Activated naive CD4-positive, alpha-beta T cell treated with anti-CD3 and anti-CD28 coated beads for 36 hours (primary cell): ENCODE measurements at places on chromosomes 1 and 21.

DNA sequence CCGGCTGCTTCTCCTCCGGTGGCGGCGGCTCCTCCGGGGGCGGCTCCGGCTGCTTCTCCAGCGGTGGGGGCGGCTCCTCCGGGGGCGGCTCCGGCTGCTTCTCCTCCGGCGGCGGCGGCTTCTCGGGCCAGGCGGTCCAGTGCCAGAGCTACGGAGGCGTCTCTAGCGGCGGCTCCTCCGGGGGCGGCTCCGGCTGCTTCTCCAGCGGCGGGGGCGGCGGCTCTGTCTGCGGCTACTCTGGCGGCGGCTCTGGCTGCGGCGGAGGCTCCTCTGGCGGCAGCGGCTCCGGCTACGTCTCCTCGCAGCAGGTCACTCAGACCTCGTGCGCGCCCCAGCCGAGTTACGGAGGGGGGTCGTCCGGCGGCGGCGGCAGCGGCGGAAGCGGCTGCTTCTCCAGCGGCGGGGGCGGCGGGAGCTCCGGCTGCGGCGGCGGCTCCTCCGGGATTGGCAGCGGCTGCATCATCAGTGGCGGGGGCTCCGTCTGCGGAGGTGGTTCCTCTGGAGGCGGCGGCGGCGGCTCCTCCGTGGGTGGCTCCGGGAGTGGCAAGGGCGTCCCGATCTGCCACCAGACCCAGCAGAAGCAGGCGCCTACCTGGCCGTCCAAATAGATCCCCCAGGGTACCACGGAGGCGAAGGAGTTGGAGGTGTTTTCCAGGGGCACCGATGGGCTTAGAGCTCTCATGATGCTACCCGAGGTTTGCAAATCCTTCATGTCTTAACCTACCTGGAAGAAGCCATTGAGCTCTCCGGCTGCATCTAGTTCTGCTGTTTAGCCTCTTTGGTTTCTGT lies 2.0 kb downstream of the LORICRIN start:
- DNase-seq, result peak; percentile 23

DNA sequence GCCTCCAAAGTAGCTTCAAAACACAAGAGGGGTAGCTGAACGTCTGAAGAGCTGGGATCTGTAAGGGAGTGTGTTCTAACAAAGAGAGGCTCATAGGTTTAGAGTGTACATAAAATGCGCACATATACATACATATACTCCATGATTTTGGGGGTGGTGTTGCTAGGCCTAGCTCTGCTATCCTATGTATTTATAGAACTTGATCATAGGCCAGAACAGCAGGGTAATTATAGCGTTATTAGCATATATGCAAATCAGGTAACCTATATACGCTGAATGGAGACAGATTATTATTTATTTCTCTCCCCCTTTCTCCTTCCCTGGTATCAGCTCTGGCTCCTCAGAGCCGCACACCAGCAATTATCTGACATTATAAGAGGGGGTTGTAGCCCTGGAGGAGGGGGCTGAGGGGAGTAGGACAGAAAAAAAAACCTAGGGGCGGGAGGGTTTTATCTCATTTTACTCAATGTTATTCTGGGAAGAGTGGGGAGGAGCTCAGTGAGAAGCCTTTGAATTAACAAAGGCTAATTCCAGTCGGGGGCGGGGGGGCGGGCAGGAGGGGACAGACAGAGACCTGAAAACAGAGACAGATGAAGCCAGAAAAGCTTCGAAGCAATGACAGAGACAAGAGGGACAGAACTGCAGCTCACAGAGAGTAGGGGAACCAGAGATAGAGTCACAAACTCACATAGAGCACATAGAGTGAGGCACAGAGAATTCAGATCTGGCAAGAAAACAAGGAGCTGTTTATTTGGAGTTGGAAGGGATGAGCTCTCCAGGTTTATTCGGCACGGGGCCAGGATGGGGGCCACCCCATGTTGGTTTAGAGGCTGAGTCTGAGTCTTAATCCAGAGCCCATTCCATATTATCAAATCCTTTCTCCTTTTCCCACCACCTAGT lies 63.0 kb downstream of the RHBG start:
- DNase-seq, result no peak

- DNase-seq, result no peak
Observed at GRCh38 chr1:5914676-5915365, 77.4 kb downstream of the NPHP4 start.

DNA sequence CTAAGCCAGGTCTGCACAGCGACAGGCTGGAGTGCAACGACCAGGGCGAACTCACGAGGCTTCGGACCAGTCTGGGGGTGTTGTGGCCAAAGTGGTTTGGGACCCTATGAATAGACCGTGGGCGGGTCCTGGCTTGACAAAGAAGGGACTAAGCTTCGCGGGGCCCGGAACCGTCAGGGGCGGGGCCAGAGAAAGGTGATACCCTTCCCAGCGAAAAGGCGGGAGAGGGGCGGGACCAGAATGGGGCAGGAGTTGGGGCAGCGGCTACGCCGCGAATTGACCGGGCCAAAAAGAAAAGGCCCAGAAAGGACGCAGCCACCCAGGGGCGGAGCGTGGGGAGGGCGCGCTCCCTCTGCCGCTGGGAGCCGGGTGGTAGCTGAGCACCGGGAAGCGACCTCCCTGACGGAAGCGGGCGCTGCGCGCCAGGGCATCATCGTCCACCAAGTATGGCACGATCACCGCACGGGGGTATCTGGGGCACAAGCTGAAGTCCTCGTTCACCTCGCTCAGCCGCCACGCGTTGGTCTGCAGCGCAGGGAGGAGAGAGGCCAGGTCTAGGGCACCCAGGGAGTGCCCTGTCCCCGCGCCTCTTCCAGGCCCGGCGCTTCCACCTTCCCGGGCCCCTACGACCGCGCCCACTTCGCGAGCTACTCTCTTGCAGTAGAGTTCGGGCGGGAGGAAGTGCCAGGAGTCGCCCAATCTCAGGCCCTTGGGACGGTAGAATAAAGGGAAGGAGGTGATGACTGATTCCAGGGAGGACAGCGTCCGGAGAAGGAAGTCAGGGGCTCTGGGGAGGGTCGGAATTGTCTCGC lies 6.7 kb upstream of the FAM167B start:
- peak; percentile 72 for DNase-seq

- no peak for DNase-seq
Observed at GRCh38 chr1:151553659-151554058, 13.6 kb downstream of the TUFT1 start.

GRCh38 chr1:30899577-30900389 lies 8.8 kb downstream of the SDC3 start:
- no peak for DNase-seq

DNA sequence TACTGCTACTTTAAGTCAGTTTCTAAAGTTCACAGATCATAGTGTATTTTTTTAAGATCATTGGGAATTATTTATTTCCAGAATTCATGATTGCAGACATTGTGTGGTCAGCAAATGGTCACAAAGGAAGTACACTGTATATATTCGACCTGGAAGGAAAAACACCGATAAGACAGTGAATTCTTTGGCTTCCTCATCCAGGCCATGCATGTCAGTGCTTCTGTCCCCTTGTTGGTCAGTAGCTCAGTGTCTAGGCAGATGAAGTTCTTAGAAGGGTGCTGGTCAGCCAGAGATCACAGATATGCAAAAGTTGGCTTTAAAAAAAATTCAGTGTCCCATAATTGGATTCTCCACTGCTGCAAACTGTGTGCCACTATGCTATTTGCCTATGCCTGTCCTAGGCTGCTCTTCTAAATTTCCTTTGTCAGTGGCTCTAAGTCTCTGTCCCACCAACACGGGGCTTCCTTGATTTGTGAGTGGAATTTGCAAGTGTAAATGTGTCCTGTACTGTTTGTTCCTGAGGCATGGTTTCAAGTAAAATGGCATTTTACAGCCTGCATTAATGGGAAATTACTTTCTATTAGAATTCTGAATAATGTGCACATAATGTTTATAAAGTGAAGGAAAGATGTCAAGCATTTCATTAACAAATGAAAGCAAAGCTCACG lies 12.0 kb upstream of the VAMP4 start:
- no peak for DNase-seq

GRCh38 chr1:43994794-43995790 lies 3.7 kb downstream of the CCDC24 start:
- DNase-seq, result peak; percentile 33

- no peak for DNase-seq
Observed at GRCh38 chr1:91501971-91502671, 1.5 kb downstream of the CDC7 start.

- DNase-seq, result no peak
Observed at GRCh38 chr1:52876843-52877242, 34.3 kb downstream of the ZYG11A start.

DNA sequence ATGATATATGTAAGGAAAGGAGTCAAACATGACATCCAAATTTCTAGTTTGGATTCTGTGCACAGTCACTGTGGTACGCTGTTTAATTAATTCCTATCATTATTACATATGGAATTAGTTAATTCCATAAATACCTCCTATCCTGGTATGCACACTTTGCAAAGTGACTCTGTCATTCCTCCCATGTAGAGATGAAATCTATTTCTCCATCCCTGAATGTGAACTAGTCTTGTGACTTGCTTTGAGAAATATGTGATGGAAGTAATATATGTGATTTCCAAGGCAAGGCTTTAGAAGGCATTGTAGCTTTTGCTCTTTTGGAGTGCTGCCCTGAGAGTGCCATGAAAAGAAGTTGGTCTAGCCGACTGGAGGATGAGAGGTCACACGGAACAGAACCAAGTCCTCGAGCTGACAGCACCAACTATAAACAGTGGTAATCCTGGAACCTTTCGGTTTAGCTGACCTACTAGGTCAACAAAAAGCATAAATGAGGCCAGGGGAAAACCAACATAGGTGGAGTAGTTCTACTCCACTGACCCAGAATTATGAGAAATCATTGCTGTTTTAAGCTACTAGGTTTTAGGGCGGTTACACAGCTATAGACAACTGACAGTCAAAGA lies 1.5 kb downstream of the SELENOF start:
- DNase-seq, result no peak

DNA sequence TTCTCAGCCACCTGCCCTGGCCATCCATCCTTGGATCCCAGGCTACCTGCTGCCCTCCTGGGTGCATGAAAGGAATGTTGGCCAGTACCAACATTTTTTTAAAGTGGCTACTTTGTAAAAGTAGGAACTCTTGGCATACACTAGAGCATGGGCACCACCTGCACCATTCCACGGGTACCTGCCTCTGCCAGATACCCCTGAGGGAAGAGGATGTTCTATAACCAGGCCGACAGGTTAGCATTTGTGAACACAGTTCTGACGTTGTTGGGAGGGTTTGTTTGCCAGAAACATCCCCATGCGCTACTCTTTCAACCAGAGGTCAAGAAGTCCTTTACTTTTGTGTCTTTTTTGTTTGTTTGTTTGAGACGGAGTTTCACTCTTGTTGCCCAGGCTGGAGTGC lies 43.0 kb downstream of the EVA1C start:
- DNase-seq, result no peak

GRCh38 chr21:37463083-37463801 lies 96.7 kb downstream of the DYRK1A start:
- peak; percentile 35 for DNase-seq

DNA sequence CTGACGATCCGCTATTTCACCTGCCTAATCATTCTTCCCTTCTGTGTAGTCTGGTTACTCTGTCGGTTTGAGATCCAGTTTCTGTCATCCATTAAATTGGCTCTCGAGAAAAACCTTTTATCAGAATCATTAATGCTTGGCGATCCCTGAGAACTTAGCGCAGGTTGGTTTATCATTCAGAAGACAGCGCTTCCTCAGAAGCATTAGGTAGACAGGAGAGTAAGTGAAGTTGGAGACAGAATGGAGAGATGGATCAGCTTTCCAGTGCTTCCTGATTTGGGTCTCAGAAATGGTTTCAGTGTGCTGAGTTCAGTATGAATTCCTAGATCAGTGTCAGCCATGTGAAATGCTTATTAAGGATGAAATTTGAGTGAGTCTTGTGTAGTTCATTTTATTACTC lies 1.3 kb downstream of the USP1 start:
- no peak for DNase-seq

- peak; percentile 50 for DNase-seq
Observed at GRCh38 chr1:115099693-115100050, 10.4 kb upstream of the TSPAN2 start.

GRCh38 chr21:42041711-42042110 lies 29.4 kb upstream of the UMODL1 start:
- DNase-seq, result no peak

DNA sequence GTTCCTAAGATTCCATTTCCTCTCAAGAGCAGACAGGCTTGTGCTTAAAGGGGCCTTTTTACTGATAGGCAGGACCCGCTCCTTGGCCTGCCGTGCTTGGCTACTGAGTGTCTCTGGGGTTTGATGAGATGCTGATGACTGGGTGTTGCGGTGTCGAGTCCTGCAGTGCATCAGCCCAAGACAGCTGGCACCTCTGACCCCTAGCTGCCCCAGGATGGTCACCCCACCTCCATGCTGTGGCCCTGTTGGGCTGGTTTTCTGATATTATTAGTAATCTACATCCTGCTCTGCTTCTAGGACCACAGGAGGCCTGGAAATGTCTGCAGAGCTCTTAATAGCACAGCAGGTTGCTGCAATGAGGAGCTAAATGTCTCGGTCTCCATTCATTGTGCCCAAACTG lies 28.7 kb downstream of the LRRC71 start:
- no peak for DNase-seq

- no peak for DNase-seq
Observed at GRCh38 chr1:105556266-105556665, 1500.2 kb upstream of the PRMT6 start.

- DNase-seq, result no peak
Observed at GRCh38 chr1:2534687-2535441, 4.8 kb upstream of the HES5 start.

DNA sequence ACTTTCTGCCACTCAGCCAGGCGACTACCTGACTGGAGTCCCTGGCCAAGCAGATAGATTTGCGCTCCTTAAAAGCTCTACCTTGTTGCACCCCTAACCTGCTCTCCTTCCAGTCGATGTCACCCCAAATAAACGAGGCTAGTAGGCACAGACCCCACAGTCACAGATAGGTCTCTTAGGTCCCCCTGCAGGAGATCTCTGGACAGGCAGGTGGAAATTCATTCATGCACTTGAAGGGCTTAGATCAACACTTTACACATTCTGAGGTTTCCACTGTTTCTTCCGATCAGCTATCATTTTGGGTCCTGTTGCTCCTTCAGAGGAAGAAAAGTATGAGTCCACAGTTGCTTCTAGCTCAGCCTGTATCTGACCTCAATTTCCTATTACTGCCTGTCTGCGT lies 272.6 kb upstream of the FMN2 start:
- peak; percentile 31 for DNase-seq

DNA sequence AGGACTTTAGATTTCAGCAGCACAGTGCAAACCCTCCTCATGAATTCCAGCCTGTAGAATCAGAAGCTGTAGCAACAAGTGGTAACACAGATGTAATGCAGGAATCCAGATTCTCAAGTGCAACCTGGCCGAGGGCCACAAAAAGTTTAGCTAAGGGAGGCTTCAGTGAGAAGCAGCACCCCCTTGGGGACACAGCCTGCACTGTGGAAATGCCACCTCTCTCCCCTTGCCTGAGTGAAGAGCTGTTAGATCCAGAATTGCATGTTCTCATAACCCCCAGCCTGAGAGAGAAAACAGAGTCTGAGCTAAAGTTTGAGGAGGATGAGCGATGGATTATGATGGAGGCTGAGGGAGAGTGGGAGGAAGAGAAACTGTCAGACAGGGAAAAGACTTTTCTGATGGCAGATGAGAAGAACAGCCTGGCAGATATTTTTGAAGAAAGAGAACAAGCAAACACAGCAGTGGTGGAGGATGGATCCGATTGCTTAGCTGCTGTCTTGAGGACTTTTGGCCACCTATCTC lies 80.5 kb upstream of the BMP8A start:
- peak; percentile 83 for DNase-seq
